ENCODE measurements at places on chromosomes 1 and 21.

- no peak for DNase-seq
Observed at GRCh38 chr1:109929170-109929569, 18.5 kb downstream of the CSF1 start.

DNA sequence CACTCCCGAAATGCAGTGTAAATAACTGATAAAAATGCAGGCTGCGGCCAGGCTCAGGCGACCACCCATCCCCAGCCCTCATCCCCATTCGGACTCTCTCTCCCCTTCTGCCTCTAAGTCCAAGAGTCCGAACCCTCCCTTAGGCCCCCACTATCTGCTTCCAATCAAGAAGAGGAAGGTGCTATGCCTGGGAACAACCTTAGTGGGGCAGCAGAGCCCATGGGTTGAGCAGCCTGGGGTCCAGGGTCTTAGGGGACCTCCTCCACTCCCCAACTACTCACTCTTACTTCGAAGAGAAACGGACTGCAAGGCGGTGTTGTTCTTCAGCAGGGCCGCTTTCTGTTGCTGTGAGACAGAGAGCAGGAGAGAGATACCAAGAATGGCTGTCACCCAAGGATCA, 12.2 kb downstream of the ARHGEF2 start:
- no peak for DNase-seq

DNA sequence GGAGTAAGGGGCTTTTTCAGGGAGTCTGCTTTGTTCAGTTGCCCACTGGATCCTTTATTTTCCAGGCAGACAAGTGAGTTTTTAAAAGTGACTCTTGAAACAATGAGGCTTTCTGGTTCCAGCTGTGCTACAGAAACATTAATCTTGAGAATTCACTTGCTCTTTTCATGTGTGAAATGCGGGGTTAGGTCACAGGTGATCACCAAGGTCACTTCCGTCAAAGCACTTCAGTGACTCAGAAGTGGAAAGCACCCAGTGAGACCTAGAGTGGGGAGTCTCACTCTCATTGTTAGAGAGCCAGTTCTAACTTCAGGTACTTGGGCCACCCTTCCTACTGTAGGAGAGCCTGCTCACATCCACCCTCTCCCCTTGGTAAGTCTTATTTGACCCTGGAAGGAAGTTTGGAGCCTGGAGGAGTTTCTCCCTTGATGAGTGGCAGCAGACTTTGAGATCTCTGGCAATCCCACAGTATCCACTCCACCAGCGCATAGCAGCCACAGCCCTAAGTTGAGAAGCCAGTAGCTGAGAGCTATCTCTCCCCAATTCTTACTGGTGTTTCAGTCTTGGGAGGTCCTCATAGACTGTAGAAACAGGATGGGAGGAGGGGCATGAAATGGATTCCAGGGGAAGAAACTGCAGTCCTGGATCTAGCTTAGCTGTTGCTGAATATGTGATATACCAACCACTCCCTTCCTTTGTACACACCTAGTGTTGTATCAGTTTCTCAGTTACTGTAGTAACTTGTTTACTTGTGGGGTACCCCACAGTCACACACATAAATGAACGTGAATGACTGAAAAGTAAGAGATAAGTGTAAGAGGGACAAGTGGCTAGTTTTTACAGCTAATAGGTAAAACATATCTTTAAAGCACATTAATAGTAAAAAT, 3.1 kb downstream of the TACSTD2 start:
- DNase-seq = peak; percentile 16

DNA sequence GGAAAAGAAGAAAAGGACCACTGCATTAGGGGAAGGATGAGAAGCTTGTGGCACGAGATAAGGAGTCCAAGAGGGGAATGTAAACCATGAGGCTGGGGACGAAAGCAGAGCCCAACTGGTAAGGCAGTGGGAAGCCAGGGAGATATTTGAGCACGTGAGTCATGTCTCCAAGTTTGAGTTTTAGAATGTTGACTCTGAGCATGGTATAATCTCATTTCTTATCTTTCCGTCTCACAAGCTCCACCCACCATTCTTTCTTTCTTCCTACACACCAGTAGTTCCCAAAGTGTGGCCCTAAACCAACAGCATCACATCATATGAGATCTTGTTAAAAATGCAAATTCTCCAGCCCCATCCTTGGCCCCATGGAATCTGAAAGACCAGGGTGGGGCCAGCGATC, 145.3 kb downstream of the PLPP3 start:
- DNase-seq = no peak

- DNase-seq = no peak
Observed at GRCh38 chr1:197915260-197915861, 1.8 kb upstream of the LHX9 start.

DNA sequence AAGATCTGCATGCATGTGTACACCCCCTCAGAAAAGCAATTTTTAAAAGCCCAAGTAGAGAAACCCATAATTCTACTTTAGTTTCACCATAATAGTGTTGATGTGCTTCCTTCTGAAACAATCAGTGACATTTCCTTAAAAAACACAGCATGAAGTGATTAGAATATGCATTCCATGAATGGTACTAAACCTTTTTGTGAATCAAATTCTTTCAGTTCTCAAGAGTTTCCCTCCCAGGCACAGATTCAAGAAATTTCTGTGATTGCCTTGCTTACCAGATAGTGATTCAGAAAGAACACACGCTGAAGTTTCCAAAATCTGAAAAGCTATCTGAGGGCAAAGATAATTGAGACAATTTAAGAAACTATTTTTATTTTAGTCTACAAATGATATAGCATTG, 136.4 kb upstream of the ADGRL2 start:
- DNase-seq = no peak

GRCh38 chr1:192739476-192740184, 69.2 kb upstream of the RGS2 start:
- DNase-seq = no peak

DNA sequence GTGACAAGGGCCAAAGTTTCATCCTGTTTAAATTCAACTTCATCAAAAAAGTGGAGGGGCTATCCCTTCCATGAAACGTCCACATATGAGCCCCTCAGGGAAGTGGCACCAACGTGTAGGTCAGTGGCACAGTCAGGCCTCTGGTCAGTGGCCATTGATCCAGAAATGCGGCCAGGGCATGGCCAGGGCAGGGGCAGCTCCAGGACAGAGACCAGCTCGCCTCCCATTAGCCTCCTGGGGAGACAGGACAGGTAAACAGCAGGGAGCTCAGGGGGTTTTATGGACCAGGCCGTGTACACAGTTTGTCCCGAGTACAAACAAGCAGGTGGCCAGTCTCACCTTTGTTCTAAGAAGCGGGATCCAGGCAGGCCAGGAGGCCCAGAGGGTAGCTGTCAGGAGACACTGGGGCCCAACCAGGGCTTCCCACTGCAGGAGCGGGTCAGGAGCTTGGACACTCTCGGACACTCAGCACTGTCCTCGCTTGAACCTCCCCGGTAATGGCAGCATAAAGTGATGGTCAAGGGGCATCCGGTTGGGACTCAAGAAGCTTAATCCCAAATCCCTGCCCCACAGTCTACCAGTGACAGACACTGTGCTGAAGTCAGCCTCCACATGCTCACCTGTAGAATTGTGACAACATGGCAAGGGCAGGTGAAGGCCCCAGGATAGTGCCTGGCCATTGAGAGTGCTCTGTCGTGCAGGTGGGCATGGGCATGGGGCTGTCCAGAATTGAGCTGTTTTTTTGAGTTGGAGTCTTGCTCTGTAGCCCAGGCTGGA, 144.1 kb upstream of the ERRFI1 start:
- no peak for DNase-seq

- DNase-seq = no peak
Observed at GRCh38 chr1:73066866-73067265, 784.5 kb upstream of the NEGR1 start.

- DNase-seq = no peak
Observed at GRCh38 chr1:87279536-87279875, 49.2 kb upstream of the LMO4 start.

- DNase-seq = no peak
Observed at GRCh38 chr1:116257341-116257767, 115.7 kb upstream of the ATP1A1 start.

GRCh38 chr1:194026422-194026821, 840.0 kb upstream of the B3GALT2 start:
- no peak for DNase-seq

GRCh38 chr1:179296356-179297104, 2.9 kb downstream of the SOAT1 start:
- DNase-seq = no peak

GRCh38 chr1:21687081-21687529, 17.9 kb upstream of the RAP1GAP start:
- no peak for DNase-seq

GRCh38 chr1:1318131-1318652, 6.3 kb downstream of the INTS11 start:
- DNase-seq = no peak

DNA sequence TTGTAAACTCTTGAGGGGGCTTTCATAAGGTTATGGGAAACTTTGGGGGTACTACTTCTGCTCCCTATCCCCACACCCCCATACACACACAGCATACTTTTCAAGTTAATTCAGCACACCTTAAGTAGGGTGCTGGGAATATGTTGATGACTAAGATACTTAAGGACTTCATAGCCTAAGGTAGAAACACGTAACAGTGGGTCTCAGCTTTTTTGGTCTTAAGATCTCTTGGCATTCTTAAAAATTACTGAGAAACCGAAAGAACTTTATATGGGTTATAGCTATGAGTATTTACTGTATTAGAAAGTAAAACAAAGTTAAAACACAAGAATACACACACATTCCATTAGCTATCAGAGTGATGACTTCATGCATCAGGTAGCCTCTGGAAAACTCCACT, 2.1 kb downstream of the OTUD3 start:
- no peak for DNase-seq

DNA sequence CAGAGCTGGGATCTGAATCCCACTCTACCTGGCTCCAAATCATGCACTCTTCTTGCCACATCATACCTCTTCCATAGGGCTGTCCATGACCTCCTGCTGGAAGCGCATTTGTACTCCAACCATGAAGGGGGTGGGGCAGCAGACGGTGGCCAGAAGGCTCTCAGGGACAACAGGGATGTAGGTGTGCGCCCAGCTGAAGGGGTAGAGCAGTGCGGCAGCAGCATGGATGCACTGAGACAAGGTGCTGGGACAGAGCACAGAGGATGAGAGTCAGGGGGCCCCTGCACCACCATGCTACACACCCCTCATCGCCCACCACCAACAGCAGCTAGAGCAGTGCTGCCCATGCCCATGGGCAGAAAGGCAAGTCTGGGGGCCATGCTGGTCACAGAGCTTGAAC, 8.4 kb downstream of the DENND2D start:
- DNase-seq = no peak

- DNase-seq = no peak
Observed at GRCh38 chr1:57483954-57484353, 60.1 kb upstream of the DAB1 start.

GRCh38 chr1:208103597-208104513, 140.3 kb downstream of the PLXNA2 start:
- DNase-seq = no peak

DNA sequence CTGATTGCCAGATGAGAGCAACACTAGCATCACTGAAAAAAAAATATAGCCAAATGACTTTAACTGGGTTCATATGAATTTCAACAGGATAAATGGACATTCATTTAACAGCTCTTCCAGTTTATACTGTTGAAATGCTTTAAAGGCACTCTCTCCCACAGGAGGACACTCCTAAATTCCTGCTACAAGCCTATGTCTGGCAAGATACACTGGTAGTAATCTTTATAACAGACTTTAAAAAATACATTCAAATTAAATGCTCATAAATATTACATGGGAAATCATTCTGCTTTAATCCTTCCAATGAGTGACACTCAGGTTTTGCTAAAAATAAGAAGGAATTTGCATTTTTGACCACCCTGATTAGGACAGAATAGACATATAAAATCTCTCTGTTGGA, 526.7 kb upstream of the ADAMTS5 start:
- no peak for DNase-seq

GRCh38 chr1:211920141-211920572, 89.6 kb upstream of the LPGAT1 start:
- DNase-seq = no peak

DNA sequence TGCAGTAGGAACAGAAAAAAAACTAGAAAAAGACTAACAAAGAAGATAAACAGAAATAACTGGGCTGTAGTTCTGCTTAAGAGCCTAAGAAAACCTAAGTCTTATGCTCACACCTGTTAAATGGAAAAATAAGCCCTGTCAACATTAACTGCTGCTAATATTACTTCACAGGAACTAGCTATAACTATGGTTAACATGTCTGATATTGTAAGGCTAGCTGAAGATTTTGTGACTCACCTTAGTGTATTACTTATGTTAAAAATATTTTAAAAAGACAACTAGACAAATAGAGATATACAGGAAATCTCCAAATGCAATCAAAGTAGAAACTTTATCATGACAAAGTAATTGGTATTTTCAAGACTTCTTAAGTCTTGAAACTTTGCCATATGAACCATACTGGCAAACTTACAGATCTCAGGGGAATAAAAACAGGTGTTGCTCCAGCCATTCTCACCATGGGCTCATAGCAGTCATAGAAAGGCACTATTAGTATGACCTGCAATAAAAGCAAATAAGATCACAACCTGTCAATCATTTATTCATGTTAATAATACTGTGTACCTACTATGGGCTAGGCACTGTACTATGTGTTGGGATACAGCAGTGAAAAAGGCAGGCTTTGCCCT, 30.7 kb downstream of the KYAT3 start:
- DNase-seq = no peak

GRCh38 chr21:27320868-27321267, 354.0 kb upstream of the ADAMTS5 start:
- DNase-seq = no peak

DNA sequence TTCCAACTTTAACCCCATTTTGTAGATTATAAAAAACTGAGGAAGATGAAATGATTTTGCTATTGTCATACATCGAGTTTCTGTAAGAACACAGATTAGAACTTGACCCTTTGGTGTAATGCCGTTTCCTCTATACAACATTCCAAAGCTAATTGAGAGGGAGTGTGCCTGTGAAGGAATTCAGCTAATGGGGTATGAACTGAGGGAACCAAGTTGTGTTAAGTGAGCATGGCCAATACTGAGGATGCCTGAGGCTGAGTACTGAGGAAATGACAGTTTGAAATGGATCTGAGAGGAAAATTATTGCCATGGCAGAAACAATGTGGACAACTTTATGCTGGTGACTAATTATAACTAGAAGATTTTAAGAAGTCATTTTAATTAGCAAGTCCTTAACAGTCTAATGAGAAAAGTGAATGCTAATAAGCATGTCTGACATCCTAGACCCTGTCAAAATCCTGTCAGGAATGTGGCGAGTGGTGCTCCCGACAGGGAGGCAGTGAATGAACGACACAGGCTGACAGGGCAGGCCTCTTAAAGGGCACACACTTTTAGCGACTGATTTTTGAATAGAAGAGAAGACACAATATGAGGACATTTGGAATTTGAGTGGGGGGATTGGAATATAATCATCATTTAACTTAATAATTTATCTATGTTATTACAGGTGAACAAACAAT, 262.5 kb downstream of the HLX start:
- no peak for DNase-seq
